ENCODE measurements at places on chromosomes 3 and 15. TPM values are rescaled to one million over a fixed set of nuclear protein-coding genes. Genes with fewer than 3 reads are reported as not detected.

Gene CASR
- not detected for total RNA-seq

DNA sequence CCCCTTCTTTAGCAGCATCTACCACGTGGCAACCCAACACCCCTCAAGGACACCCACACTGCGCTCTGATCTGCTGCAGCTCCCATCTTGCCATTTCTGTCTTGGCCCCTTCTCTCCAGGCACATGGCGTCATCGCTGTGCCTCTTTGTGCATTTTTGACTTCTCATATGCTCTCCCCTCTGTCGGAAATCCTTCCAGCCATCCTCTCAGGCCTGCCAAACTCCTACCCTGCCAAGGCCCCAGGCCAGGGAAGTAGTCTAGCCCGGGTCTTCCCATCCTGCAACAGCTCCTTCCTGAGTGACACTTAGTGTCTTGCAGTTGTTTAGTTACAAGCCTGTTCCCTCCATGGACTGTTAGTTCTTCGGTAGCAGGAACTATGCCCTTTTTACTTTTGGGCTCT is 34.0 kb upstream of the CTXND1 start:
- no peak overlapping the region for H3K4me3 ChIP-seq
- no peaks in the 10 kb centered on the region for H3K36me3 ChIP-seq
- no peaks in the 10 kb centered on the region for H3K4me1 ChIP-seq
- peaks cover 11% of the 10 kb centered on the region for H3K27me3 ChIP-seq

DNA sequence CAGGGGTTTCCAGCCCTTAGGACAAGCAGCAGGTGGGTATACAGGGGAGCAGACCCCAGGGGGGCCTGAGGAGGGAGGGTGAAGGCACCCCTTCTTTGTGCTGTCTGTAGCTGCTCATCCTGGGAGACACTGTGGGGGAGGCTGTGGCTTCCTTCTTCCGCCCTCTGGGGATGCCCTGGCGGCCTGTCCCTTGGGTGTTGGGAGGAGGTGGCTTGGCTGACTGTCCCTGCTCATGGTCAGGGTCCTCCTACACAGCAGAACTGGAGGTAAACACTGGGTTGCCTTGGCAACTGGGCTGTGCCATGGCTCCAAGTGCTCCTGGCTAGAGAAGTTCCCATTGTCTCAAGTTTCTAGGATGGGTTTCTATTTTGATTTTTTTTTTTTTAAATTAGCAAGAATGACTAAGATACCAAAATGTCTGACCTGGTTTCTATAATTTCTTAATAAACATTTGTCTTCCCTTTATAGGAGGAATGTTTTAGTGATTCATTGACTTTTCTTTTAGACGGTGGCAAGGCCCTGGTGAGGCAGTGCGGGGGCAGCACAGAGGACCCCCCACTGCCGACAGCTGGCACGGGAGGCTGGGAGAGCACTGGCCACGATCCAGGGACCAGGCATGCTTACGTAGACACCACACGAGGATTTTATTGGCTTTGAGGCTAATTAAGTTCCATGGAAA is 12.4 kb downstream of the KLF13 start:
- H3K27me3 ChIP-seq = no peaks in the 10 kb centered on the region
- peak overlapping the region; percentile 62 for H3K4me3 ChIP-seq
- peaks cover 85% of the 10 kb centered on the region for H3K4me1 ChIP-seq
- peak; percentile 85 for DNase-seq
- peak overlapping the region; percentile 93 for H3K27ac ChIP-seq

DNA sequence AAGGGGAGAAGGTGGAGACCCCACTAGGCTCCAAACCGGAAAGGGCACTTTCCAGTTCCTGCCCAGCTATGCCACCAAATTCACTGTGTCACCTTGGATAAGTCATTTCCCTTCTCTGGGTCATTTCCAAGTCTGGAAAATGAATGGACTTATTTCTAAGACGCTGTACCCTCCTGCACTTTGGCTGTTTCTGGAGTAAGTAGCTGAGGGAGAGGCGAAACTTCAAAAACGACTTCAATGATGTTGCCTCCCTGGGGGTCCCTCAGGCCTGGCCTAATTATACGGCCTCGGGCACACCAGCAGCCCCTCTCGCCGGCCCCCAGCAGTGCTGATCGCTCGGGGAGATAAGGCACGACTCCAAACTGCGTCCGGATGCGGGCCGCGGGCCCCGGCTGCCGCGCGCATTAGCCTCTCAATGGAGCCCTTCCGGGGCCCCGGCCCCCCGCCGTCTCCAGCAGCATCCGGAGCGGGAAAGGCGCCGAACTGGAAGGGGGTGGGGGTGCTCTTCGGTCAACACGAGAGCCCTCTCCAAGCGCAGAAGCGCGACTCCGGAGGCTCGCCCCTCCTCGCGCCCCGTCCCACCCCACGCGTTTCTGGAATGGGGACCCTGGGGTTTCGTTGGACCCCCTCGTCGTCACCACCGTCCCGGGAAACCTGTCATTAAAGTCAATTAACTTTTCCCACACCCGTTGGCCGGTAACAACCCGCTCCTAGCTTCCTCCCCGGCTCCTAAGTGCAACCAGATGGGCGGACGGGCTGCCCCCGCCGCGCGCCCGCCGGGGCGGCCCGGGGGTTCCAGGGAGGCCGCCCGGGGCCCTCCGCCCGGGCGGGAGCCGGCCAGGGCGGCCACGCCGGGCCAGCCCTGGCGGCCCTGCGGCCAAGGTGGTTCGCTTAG is 4.8 kb downstream of the HES1 start:
- peaks cover 27% of the 10 kb centered on the region for H3K4me1 ChIP-seq
- peak; percentile 75 for DNase-seq
- H3K27me3 ChIP-seq = peaks cover 59% of the 10 kb centered on the region
- H3K4me3 ChIP-seq = peak overlapping the region; percentile 44
- H3K36me3 ChIP-seq = no peaks in the 10 kb centered on the region

GRCh38 chr3:172376881-172377280 is 71.4 kb downstream of the GHSR start:
- H3K27me3 ChIP-seq = no peaks in the 10 kb centered on the region
- peaks cover 29% of the 10 kb centered on the region for H3K36me3 ChIP-seq
- no peak overlapping the region for H3K27ac ChIP-seq
- no peak for DNase-seq
- no peaks in the 10 kb centered on the region for H3K4me1 ChIP-seq

Gene JAGN1
- 41.0 TPM for total RNA-seq

GRCh38 chr3:37116998-37117397 is 57.4 kb downstream of the LRRFIP2 start:
- no peak overlapping the region for H3K27ac ChIP-seq
- H3K27me3 ChIP-seq = no peaks in the 10 kb centered on the region
- no peak for DNase-seq
- H3K4me1 ChIP-seq = peaks cover 3% of the 10 kb centered on the region

- DNase-seq = no peak
- no peaks in the 10 kb centered on the region for H3K27me3 ChIP-seq
- no peak overlapping the region for H3K27ac ChIP-seq
- no peak overlapping the region for H3K4me3 ChIP-seq
These were observed 18.6 kb upstream of the C15orf40 start for GRCh38 chr15:83030021-83030420.

Gene CLDN11
- total RNA-seq = not detected

- no peaks in the 10 kb centered on the region for H3K4me1 ChIP-seq
- H3K36me3 ChIP-seq = no peaks in the 10 kb centered on the region
- H3K27ac ChIP-seq = no peak overlapping the region
- no peaks in the 10 kb centered on the region for H3K27me3 ChIP-seq
- no peak for DNase-seq
These were observed 69.1 kb downstream of the PROS1 start for GRCh38 chr3:93904568-93904967.

GRCh38 chr15:52529341-52529924 is 753 bp upstream of the MYO5A start:
- DNase-seq = peak; percentile 75
- H3K4me1 ChIP-seq = peaks cover 30% of the 10 kb centered on the region
- H3K4me3 ChIP-seq = peak overlapping the region; percentile 76
- peaks cover 14% of the 10 kb centered on the region for H3K27me3 ChIP-seq

Gene SAMD7
- total RNA-seq = not detected

GRCh38 chr3:160885791-160886286 is 129.8 kb downstream of the PPM1L start:
- no peaks in the 10 kb centered on the region for H3K27me3 ChIP-seq
- H3K4me3 ChIP-seq = no peak overlapping the region
- no peak overlapping the region for H3K27ac ChIP-seq
- peak; percentile 58 for DNase-seq
- H3K36me3 ChIP-seq = no peaks in the 10 kb centered on the region

- H3K4me1 ChIP-seq = peaks cover 4% of the 10 kb centered on the region
- H3K4me3 ChIP-seq = no peak overlapping the region
- DNase-seq = no peak
These were observed 15.0 kb upstream of the KCNMB3 start for GRCh38 chr3:179265875-179266274.

DNA sequence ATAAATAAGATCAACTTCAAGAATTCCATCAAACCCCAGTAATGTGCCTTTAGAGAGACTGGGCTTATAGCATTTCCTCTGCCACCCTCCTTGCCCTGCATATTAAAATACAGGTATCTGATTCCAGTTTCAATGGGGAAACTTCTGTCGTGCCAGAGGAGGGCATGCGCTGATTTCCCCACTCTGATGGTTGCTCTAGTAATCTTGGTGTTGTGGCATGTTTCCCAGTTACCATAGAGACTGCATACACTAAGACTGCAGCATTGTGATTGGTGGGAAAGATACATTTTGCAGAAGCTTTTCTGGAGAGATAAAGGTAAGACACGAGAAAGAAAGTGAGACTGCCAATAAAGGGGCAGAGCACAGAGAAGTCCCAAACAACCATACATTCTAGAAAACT is 225.6 kb downstream of the TIGIT start:
- no peak overlapping the region for H3K27ac ChIP-seq
- H3K27me3 ChIP-seq = no peaks in the 10 kb centered on the region
- DNase-seq = no peak
- no peaks in the 10 kb centered on the region for H3K4me1 ChIP-seq

Gene TRPM1
- total RNA-seq = not detected

GRCh38 chr3:172094621-172095557 is 55.5 kb downstream of the FNDC3B start:
- peak overlapping the region; percentile 1 for H3K4me3 ChIP-seq
- peak; percentile 79 for DNase-seq
- peaks cover 44% of the 10 kb centered on the region for H3K4me1 ChIP-seq
- H3K36me3 ChIP-seq = peaks cover 4% of the 10 kb centered on the region

DNA sequence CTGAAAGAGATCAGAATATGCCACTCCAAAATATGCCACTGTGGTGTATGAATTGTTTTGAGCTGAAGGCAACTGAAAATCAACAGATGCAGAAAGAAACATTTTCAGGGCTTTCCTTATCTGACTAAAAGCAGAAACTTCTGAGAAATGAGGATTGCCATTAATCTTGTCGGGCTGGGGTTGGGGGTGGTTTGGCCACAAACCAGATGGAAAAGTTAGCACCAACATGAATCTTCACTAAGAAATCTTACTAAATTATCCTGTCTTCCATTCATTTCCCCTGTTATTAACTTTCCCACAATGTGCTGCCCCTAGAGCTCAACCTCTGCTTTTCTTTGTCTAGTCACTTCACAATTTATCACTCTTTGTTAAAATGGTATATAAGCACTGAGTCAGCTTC is 229.9 kb upstream of the GADL1 start:
- peaks cover 3% of the 10 kb centered on the region for H3K36me3 ChIP-seq
- H3K4me3 ChIP-seq = no peak overlapping the region
- H3K27me3 ChIP-seq = no peaks in the 10 kb centered on the region
- no peaks in the 10 kb centered on the region for H3K4me1 ChIP-seq
- DNase-seq = no peak

DNA sequence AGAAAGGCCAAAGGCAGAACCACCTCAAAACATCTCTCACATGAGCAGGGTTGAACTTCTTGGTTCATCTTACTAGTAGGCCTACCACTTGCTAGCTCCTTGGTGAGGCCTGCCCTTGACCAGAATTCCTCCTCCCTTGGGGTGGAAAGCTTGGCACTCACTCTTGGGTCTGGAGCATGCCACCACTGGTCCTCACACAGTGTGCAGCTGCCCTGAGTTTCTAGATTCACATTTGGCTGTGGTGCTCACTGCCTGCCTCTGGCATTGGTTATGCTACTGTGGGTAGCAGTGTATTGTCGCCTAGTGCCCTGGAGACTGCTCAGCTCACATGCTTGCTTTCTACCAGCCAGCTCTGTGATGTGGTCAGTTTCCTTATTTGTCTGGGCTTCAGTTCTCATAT is 23.7 kb downstream of the OXNAD1 start:
- peak overlapping the region; percentile 93 for H3K4me3 ChIP-seq
- H3K27ac ChIP-seq = peak overlapping the region; percentile 92
- peaks cover 34% of the 10 kb centered on the region for H3K36me3 ChIP-seq
- peaks cover 69% of the 10 kb centered on the region for H3K4me1 ChIP-seq
- H3K27me3 ChIP-seq = no peaks in the 10 kb centered on the region

DNA sequence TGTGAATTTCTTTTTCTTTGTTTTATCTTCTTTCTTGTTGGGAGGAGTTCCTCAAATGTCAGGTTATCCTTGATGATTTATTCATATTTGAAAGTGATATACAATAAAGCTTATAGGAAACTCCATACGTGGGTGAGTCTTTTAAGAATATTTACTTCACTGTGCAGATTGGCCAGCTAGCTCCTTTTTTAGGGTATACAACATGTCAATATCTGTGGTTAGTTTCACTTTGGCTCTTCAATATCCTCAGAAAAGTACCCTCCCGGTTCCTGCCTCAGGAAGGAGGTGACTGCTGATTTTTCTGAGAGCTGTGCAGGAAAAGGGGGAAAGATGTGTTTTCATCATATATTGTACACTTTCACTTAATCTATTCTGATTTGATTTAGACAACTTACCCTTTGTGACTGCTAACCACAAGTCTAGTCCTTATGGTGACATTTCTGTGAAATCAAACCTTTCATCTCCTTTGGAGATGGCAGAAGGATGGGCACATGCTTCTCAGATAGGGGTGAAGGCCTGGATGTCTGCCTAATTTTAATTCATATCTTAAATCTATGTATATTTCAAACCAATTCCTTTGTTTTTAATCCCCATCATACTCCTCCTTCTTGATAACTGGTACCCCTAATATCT is 98.2 kb upstream of the NECTIN3 start:
- H3K27me3 ChIP-seq = peaks cover 5% of the 10 kb centered on the region
- no peak for DNase-seq
- no peak overlapping the region for H3K4me3 ChIP-seq
- no peak overlapping the region for H3K27ac ChIP-seq

DNA sequence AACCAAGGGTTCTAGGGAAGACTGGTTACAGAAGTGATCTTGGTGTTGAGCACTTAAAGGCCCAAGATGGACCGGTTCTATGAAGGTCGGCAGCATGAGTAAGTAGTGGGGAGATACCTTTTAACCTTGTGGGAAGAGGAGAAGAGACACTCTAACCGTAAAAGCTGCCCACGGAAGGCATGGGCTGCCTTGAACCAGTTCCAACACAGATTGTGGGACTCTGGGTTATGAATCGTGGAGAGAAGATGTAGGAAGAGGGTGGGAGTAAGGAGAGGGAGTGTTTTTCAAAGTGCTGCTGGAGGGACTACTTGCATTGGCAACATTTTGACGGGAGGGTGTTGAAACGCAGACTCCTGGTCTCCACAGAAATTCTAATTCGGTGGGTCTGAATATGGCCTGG is 67.1 kb downstream of the CRYGS start:
- H3K27ac ChIP-seq = peak overlapping the region; percentile 4
- peaks cover 13% of the 10 kb centered on the region for H3K4me1 ChIP-seq
- no peaks in the 10 kb centered on the region for H3K27me3 ChIP-seq
- H3K4me3 ChIP-seq = no peak overlapping the region
- H3K36me3 ChIP-seq = no peaks in the 10 kb centered on the region

GRCh38 chr15:29968099-29968894 is 114.5 kb upstream of the GOLGA8J start:
- DNase-seq = peak; percentile 32
- H3K27ac ChIP-seq = no peak overlapping the region
- peaks cover 41% of the 10 kb centered on the region for H3K27me3 ChIP-seq

Gene PDCD6IP
- total RNA-seq = 189 TPM

Data from activated CD4-positive, alpha-beta T cell treated with anti-CD3 and anti-CD28 coated beads, Interleukin-2, amount 10 ng/mL, durations not matched to agents 24 days and 14 days (primary cell).